Activated CD4-positive, alpha-beta T cell treated with anti-CD3 and anti-CD28 coated beads for 48 hours (primary cell): ENCODE measurements at places on chromosomes 7 and 10.

DNA sequence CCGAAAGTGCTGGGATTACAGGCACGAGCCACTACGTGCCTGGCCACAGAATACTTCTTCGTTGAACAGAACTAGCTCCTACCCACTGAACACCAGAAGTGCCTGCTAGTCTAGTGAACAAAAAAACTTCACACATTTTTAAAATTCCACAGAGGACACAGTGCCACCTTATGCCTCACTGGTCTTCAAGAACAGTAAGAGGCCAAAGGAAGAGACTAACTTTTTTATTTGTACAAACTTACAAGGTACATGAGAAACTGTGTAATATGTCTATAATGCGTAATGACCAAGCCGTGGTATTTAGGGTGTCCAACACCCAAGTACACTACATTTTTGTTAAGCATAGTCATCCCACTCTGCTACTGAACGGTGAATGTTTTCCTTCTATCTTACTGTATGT, 144.4 kb upstream of the PTER start:
- no peak for DNase-seq

- no peak for DNase-seq
These were observed 4.4 kb downstream of the SPRN start for GRCh38 chr10:133420028-133420427.

- peak; percentile 33 for DNase-seq
These were observed 20.4 kb upstream of the INPP5F start for GRCh38 chr10:119705434-119705831.

DNA sequence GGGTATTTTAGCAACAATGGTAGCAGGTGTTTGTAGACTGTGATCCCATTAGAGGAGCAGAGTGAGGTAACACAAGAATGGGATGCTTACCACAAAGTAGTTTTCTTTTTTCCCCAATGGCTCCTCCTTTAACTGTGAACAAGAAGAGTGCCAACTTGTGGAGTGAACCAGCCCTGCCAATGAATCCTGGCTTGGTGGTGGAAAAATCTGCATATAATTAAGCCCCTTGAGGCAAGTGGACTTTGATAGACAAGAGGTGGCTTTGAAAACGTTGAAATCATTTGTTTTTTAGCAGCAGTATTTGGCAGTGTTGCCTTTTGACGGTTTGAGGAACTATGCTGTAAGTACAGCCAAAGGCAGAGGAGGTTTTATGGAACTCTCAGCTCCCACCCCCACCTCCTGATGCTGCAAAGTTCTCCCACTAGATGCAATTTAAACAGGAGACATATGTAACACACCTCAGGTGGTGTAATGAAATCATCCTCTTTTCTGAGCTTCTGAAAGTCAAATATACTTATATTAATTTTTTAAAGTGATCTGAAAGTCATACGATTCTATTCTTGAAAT, 295.6 kb downstream of the DPP6 start:
- DNase-seq = no peak

DNA sequence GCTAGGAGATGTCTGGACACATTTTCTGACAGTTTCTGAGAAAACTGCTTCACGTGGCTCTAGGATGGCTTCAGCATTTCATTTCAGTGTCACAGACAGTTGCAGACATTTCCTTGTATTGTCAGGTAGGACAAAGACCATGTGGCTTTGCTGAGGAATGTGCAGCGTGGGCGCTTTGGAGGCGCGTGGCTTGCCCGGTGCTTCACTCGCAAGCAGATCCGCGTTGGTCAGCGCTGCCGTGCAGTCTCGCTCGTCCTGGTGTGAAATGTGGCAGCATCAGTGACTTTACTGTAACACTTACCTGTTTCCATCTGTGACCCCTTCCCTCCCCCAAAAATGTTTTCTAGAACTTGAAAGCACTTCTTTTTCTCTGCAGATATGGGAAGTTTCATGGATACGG, 340.5 kb downstream of the SDK1 start:
- no peak for DNase-seq

GRCh38 chr7:45238806-45239205, 81.2 kb downstream of the RAMP3 start:
- no peak for DNase-seq

- DNase-seq = peak; percentile 4
These were observed at the start of gene CACNA2D1 for GRCh38 chr7:82443547-82444219. CACNA2D1 (minus strand) TSS chr7:82443777.

- no peak for DNase-seq
These were observed 1.2 kb downstream of the TBXAS1 start for GRCh38 chr7:139830292-139830691.

GRCh38 chr10:110462166-110463095, 35.3 kb upstream of the DUSP5 start:
- no peak for DNase-seq

GRCh38 chr10:87816898-87817608, 973 bp downstream of the ATAD1 start:
- DNase-seq = no peak

DNA sequence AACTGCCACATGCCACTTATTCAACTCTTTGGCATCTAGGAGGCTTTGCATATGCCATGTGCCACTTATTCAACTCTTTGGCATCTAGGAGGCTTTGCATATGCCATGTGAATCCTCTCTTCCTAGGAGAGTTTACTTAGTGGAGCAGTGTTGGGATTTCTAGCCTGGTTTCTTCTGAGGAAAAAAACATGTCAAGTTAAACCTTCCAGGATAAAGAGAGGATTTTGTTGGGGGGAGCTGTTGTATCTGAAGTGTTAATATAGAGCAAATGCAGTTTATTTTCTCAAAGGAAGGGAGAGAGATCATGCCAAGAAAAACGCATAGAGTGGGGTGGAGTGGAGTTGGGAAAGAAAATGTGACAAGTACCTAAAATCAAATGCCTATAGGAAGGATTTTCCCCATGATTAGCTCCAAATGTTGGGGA, 91.5 kb downstream of the MCU start:
- DNase-seq = no peak

GRCh38 chr10:97915346-97916131, 65.9 kb downstream of the GOLGA7B start:
- DNase-seq = no peak

- no peak for DNase-seq
These were observed 163.3 kb downstream of the SVIL start for GRCh38 chr10:29471544-29471859.
